T-helper 2 cell treated with Interferon-gamma antibody and Interleukin-4, amounts not matched to agents 100 ng/mL and 5 ng/mL, for 36 hours (primary cell): ENCODE measurements at places on chromosomes 7 and 10. TPM values are rescaled to one million over a fixed set of nuclear protein-coding genes. Genes with fewer than 3 reads are reported as not detected.

Gene MINDY4
- total RNA-seq: 1.2 and 1.3 TPM in 2 replicates

Gene PGAM2
- total RNA-seq: 0.89 TPM in 2 replicates

Gene PTF1A
- total RNA-seq: not detected in 2 replicates

Gene CUZD1
- total RNA-seq: 3.4 and 4.1 TPM in 2 replicates

Gene ACBD7
- 3.0 and 3.2 TPM in 2 replicates for total RNA-seq
